NCI-H187 (cell line): ENCODE measurements at places on chromosomes 4 and X.

DNA sequence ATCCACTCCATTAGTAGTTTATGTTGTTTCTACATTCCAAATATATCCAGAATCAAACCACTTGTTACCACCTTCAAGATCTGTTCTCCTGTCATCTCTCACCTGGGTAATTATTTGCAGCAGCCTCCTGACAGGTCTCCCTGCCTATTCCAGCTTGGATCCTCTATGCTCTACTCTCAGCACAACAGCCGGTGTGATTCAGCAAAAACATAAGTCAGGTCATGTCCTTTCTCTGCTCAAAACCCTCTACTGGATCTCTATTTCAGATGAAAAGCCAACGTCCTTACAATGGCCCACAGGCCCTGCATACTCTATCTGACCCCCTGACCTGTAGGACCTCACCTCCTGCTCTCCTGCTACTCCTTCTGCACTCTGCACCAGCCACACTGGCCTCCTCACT is 84.5 kb downstream of the NHSL2 start:
- no peak for DNase-seq

- DNase-seq: no peak
Measured at GRCh38 chr4:7823416-7823824, 116.2 kb downstream of the AFAP1 start.

DNA sequence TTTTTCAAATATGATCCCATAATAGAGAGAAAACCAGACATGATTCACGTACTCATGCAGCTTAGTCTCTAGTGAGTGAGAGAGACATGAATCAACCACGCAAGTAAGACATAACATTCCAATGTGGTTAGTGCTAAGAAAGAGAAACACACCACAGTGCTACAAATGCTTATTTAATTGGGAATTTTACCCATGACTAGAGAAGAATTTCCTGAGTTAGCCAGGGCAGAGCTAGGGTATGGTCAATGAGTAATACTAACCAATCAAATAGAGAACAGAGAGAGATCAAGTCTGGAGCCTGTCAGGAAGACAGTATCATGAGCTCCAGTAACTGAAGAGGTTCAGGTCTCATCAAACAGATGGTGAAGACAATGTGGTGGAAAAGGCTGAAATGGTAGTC is 495.2 kb downstream of the PDGFC start:
- no peak for DNase-seq

- no peak for DNase-seq
Measured at GRCh38 chrX:104488811-104489210, 77.2 kb upstream of the IL1RAPL2 start.

DNA sequence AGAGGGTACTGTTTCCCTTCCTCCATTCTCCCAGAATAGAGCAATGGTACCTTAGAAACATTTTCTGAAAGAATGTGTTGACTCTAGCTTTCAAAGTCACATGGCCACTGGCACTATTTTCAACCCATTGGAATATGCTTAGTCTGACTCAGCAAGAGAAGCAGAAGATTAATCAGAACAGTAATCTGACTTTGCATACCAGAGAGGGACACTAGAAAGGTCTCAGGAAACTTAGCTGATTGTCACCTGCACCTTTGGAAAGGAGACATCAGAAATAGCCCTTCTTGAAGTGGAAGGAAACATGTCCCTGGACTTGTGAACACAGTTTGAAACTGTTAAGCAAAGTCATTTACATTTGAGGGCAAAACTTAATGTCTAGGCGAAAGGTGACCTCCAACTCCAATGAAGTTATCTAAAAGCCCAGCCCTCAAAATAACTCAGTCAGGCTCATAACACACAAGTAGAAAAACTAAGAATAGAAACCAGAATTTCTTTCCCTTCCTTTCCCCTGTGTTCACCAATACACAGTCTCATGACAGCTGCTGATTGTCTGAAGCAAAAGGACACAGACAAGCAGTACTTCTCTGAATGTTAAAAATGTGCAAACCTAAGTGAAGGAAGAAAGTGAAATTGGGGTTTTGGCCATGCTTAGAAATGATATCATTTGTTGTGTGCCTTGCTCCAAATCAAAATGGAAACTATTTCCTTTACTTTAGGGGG is 270.8 kb downstream of the GRIA3 start:
- DNase-seq: no peak

GRCh38 chrX:5324546-5324945 is 904.1 kb downstream of the NLGN4X start:
- DNase-seq: no peak

GRCh38 chr4:161577579-161578301 is 586.1 kb downstream of the FSTL5 start:
- no peak for DNase-seq

DNA sequence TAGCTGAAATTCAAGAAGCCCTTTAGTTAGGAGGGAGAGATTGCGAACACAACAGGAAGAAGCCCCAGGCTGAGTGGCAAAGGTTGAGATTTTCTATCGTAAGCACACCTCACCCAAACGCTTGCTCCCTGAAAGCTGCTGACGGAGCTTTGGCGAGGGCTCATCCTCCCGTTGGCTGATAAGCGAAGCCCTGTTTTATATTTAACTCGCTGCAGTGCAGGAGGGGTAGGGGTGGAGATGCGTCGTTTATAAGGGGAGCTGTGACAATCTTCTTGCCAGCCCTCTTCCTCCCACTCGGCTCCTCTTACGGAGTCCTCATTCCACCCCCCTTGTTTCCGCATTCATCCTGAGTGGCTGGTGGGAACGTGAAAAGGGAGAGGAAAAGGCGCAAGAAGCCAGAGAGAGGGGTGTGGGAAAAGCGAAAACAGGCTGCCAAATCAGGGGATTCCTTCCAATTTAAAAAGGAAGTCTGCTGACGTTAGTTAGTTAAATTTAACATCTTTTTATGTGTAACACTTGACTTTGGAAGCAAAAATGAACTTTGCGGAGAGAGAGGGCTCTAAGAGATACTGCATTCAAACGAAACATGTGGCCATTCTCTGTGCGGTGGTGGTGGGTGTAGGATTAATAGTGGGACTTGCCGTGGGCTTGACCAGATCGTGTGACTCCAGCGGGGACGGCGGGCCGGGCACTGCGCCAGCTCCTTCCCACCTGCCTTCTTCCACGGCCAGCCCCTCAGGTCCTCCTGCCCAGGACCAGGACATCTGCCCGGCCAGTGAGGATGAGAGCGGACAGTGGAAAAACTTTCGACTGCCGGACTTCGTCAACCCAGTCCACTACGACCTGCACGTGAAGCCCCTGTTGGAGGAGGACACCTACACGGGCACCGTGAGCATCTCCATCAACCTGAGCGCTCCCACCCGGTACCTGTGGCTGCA is at the start of gene ENPEP:
ENPEP (plus strand) TSS at position 275 of the 938 bp plus-strand sequence; CDS start at position 535, 260 bp downstream.
- no peak for DNase-seq

DNA sequence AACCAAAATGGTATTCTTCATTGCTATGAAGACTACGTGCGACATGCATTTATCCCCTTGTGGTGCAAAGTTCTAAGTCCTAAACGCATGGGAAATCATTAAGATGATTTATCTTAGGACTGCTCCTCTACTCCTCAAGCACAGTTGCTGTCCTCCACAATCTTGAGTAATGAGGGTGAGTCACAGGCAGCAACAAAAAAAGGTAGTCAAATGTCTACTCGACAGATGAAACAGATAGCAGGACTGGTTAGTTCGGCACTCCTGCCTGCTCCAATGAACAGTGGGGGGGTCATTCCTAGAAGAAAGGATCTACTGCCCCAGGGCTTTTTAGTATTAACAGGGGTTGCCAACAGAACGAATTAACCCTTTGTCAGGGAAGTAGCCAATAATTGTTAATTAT is 233.7 kb upstream of the FGF13 start:
- no peak for DNase-seq

- DNase-seq: peak; percentile 58
Measured at GRCh38 chr4:123649645-123650391, 253.2 kb downstream of the SPRY1 start.

DNA sequence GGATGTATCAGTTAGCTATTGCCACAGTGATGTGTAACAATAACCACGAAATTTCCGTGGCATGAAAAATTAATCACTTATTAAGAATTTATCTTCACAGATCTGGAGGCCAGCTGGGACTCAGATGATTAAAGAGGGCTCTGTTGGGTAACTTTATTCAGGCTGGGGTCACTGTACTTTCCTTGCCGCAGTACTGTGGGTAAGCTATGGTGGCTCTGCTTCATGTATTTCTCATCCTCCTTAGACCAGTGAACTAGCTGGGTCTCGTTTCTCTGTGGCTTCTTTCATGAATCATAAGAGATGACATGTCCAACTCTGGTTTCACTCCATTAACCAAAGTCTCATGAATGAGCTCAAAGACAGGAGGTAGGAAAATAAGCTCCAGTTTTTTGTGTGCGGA is 13.5 kb downstream of the TEX13B start:
- DNase-seq: no peak

- DNase-seq: no peak
Measured at GRCh38 chr4:4408576-4409335, 21.9 kb downstream of the NSG1 start.

- DNase-seq: no peak
Measured at GRCh38 chrX:65635822-65636221, 31.6 kb upstream of the MSN start.

DNA sequence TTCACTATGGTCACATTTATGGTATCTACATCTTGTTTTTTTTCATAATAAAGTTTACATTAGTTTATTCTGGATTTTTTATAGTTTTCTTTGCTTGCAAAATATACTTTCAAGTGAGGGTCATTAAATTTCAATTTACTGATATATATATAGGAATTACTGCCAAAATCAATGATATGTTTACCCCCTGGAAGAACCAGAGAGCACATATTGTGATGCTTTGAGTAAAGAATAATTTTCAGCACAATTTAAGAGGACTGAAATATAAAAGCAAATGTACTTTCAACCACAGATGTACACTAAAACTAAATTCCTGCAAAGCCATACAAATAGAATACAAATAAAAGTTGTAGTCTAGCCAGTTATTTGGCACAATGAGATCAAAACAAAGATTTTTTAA is 242.2 kb upstream of the PCDH18 start:
- no peak for DNase-seq

DNA sequence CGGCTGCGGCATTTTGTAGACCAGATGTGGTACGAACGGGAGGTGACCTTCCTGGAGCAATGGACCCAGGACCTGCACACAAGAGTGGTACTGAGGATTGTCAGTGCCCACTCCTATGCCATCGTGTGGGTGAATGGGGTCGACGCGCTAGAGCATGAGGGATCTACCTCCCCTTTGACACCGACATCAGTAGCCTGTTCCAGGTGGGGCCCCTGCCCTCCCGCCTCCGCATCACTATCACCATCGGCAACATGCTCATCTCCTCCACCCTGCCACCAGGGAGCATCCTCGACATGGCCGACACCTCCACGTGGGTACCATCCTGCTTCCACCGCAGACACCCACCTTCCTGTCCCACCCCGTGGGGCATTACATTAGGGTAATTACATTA is 46.2 kb downstream of the SMARCA5 start:
- DNase-seq: no peak

DNA sequence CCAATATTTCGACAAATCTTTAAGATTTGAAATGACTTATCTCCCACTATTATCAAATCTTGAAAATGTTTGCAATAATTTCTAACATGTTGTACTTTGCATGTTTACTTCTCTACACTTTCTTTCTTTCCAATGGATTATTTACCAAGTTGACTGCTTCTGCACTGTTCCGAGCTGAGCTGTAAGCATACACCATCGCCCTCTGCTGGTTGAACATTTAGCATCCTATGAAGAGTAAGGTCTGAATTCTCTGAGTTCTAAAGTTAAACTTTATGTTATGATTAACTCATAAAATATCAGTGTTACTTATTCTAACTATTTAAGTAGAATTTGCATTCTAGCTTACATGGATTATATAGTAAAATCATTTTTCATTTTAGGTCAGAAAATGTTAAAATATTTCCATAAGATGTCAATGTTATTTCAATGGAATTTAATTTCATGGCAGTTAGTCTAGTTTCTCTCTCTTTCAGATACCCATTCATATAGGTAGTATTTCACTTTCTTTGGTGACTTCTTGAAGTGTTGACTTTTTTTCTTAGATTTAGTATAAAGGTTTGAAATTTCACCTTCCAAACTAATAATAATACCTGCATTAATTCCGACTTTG is 137.4 kb downstream of the DKK2 start:
- DNase-seq: no peak

- DNase-seq: no peak
Measured at GRCh38 chr4:128525992-128526630, 238.5 kb upstream of the PGRMC2 start.

DNA sequence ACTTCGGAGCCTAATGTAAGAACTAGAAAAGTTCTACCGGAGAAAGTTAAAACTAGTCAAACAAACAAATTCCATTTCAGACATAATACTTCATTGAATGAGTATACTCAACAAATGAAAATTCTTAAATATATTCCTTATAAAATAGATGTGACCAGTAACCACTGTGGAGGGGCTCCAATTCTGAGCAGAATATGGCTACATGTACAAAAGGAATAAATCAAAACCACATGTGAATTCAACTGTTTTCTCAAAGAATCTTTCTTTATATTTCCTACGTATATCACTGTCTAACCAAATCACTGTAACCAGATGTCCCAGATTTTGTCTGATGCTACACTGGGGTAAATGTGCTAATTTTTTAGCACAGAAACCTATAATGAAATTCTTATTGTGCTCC is 49.0 kb downstream of the HTN1 start:
- no peak for DNase-seq

- DNase-seq: no peak
Measured at GRCh38 chr4:173525118-173526011, 4.7 kb downstream of the HAND2 start.

DNA sequence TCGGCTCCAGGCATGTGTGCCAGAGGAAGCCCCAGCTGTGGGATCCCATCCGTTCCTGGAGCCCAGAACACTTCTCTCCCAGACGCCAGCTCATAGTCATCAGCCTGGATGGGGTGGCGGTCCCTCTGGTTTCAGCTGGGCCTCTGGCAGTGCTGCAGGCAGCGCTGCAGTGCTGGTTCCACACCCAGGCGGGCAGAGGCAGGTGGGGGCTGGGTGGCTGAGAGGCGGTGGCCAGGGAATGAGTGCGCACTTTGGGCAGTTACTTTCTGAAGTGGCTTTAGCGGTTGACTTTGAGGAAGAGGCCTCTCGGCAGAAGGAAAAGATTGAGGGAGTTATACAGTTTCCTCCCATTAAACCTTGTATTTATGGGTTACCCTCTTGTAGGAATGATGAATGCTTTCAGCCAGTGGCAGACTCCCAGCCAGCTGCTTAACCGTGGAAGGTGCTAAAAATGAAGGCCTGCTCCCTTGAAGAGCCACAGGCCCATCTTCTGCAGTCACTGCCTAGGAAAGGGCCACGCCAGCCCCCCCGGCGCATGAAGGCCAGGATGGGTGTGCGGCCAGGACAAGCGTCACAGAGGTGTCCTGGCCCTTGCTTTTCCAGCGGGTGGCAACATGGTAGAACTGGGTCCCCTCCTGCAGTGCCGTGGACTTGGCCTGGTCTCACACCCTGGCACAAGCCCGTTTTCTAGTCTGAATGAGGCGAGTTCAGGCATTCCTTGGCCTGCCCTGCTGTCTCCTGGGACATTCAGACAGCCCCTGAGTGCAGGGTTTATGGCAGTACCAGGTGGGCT is 9.9 kb downstream of the TADA2B start:
- DNase-seq: no peak

GRCh38 chr4:138871555-138871875 is 144.1 kb upstream of the NOCT start:
- no peak for DNase-seq

- DNase-seq: no peak
Measured at GRCh38 chrX:67570839-67571238, 27.0 kb downstream of the AR start.

GRCh38 chrX:13892856-13893255 is 76.0 kb upstream of the GPM6B start:
- DNase-seq: no peak
